ENCODE measurements at places on chromosomes 5 and 9. TPM values are rescaled to one million over a fixed set of nuclear protein-coding genes. Genes with fewer than 3 reads are reported as not detected.

- no peak for DNase-seq
These were observed 41.9 kb upstream of the UBQLN1 start for GRCh38 chr9:83749706-83750105.

- no peak for DNase-seq
These were observed 112.0 kb downstream of the VAV2 start for GRCh38 chr9:133880136-133880535.

DNA sequence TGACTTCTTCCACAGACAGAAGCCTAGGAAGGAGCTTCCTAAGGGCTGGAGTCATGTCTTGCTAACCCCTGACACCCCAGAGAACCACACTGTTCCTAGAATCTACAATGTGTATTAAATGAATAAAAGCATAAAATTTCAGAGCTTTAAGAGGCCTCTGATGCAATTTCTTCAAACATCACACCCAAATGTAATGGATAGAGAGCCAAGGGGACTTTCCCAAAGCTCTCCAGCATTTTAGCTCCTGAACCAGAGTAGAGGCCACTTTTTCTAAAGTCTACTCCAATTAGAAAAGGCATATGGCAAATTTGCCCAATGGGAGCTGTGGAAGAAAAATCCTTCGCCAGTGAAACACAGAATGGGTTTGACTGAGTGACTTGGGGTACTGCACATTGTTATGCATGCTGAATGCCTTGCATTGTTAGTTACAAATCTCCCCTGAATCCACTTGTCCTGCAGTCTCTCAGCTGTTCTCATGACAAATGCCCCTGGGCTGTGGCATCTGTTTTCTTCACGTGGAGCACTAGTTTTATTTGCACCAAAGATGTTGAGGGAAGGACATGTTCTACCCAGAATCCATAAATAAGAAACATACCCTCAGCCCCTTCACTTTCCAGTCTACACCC lies 334.0 kb downstream of the ASTN2 start:
- no peak for DNase-seq

- DNase-seq, result no peak
These were observed 28.4 kb downstream of the GZMK start for GRCh38 chr5:55052383-55052931.

DNA sequence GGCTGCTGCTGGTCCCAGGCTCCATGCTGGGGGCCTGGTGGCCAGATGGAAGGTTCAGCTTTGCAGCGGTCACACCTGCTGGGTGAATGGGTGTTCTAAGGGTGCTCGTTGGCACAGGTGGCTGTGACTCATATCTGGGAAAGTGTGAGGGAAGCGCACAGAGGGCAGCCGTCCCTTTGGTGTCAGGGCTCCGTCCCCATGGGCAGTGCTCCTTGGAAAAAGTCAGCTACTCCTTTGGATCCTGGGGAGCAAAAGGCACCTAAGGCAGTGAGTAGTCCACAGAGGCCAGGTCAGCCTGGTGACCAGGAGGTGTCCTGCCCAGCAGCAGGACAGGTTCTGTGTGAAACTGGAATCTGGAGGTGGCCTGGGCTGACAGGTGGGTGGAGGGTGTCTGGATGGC lies 18.4 kb upstream of the GBGT1 start:
- no peak for DNase-seq

DNA sequence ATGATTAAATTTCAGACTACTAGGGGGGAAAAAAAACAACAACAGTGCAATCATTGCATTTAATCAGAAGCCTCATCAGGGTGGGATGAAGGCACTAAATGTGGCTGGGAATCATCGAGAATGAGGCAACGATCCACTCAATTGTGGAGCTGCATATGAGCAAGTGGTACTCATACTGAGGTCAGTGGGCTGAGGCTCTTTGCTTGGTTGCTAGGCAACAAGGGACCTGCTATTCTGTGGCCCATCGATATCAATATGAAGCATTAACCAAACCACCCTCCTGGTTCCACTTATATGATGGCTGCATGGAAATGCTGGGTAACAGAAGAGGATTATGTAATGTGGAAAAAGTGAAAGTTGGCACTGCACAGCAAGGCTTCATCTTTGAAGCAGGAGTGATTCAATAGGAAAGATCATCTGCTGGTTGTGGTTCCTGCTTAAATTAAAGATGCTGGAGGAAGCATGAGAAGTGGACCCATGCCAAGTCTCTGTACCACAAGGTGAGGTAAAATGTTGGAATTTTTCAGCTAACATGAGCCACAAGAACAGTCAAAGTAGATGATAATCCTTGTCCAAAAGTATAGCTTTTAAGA lies 159.8 kb upstream of the HMHB1 start:
- DNase-seq, result no peak

DNA sequence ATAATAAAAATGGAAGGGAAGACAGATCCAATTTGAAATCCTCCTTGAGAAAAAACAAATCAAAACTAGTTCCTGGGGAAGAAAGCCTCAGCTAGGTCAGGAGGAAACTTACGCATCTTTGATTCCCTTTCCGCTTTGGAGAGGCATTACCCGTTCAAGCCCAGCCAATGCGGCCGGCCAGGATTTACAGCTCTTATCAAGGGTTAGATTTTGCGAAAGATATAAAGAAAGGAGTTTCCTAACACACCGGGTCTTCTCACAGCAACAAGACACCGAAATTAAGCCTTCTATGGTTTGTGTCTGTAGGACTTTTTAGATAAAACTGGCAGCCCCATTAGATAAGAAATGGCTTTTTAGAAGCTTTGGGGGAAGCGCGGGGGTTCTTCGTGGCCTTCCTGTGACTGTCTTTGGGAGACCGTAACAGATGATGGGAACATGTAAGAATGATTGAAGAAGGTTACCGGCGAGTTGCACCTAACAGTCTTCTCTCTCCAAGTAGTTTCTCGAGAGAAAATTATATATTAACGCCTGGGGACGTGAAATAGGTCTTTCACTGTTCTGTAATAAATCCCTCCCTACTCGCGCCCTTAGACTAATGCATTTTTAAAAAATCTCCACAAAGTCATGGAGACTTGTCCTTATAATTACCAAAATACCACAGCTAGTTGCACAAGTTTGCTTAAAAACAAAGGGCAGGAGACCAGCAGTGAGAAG lies 1.3 kb upstream of the ISL1 start:
- DNase-seq, result no peak

DNA sequence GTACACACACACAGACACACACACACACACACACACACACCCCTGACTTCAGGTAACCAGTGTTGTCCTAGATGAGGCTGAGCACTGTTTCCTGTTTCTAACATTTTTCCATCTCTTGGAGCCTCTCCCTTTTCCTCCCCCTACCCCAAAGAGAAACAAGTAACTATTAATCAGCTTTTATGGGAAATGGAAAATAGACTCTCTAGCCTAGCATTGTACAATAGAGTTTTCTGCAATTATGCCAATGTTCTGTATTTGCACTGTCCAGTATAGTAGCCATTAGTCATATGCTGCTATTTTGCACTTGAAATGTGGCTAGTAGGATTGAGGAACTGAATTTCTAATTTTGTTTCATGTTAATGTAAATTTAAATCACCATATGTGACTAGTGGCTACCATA lies 33.1 kb downstream of the RAB3C start:
- no peak for DNase-seq

GRCh38 chr9:20526500-20527319 lies 95.6 kb downstream of the MLLT3 start:
- no peak for DNase-seq

DNA sequence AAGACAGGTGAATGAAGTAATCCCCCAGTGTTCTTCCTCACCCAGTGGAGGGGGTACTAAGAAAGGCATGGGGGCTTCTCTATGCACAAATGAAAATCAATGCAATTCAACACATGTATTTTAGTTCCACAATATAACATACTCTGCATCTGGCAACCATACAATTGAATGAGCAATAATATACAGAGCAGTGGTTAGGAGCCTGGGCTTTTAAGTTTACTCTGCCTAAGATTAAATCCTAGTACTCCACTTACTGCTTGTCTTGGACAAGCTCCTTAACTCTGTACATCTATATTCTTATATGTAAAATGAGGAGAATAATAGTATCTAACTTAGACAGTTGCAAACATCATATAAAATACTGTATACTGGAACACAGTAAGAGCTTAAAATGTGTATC lies 195.4 kb upstream of the TRIM32 start:
- DNase-seq, result no peak

DNA sequence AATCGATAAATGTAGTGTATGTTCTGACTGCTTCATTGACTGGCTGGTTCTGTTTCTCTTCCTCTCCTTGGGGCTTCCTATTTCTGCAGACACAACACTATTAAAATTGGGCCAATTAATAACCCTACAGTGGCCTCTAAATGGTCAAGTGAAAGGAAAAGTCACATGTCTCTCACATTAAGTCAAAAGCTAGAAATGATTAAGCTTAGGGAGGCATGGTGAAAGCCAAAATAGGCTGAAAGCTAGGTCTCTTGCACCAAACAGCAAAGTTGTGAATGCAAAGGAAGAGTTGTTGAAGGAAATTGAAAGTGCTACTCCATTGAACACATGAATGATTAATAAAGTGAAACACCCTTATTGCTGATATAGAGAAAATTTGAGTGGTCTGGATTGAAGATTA lies 58.2 kb downstream of the CCNH start:
- no peak for DNase-seq

- DNase-seq, result no peak
These were observed 62.7 kb downstream of the MRPS30 start for GRCh38 chr5:44871401-44871800.

DNA sequence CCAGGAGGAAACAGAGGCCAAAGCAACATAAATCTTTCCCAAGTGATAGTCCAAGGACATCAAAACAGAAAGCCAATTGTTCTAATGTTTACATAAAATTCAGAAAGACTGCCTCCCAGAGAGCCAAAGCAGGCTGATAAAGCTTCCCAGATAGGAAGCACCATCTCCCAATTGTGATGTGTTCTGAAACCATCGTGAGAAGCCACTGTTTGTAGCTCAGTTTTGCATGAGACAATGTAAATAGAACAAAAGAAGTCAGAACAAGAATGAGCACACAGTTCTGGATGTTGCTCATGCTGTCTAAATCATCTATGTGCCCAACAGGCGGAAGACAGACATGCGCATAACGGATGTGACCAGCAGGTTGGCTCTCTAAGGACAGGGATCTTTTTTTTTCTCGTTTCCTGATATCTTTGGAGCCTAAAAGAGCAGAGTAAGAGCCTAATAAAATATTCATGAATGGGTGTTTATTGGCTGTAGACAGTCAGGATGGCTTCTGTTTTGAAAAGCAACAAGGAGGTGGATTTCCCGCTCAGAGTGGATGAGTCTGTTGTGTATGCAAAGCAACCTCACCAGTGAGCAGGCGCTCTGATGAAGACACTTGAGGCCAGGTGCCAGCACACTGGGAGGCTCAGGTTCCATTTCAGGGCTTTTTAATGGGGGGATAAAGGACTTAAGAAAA lies 113.6 kb downstream of the GNA14 start:
- DNase-seq, result no peak

GRCh38 chr5:40429258-40430100 lies 250.2 kb upstream of the PTGER4 start:
- DNase-seq, result peak; percentile 54

DNA sequence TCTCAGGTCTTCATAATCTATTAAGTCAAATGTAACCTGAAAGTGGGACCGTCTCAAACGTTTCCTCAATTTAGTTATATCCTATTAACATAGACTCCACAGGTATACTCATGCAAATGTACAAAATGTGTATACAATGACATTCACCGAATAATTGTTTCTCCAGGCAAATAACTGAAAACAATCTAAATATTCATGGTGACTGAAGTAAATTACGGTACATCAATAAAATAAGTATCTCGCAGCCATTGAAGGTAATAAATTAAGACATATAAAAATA lies 482 bp downstream of the IARS1 start:
- no peak for DNase-seq

- peak; percentile 74 for DNase-seq
These were observed 313.8 kb downstream of the ENC1 start for GRCh38 chr5:74326571-74327338.

DNA sequence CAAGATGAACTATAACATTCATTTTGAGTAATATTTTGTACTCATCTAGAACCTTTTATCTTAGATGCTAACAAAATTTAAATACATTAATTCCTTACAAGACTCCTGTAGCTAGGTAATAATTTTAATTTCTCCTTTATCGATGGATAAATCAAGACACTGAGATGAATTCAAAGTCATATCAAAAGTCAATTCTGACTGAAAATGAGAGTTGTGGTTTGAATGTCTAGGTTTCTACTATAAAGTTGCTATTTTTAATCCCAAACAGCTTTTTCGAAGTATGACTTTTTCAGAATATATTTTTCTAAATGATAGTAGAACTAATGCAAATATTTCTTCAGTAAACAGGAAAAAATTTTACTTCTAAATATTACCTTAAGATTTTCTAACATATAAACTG lies 491.7 kb upstream of the FAM174A start:
- DNase-seq, result no peak

GRCh38 chr9:107700847-107701246 lies 211.3 kb upstream of the KLF4 start:
- DNase-seq, result no peak

DNA sequence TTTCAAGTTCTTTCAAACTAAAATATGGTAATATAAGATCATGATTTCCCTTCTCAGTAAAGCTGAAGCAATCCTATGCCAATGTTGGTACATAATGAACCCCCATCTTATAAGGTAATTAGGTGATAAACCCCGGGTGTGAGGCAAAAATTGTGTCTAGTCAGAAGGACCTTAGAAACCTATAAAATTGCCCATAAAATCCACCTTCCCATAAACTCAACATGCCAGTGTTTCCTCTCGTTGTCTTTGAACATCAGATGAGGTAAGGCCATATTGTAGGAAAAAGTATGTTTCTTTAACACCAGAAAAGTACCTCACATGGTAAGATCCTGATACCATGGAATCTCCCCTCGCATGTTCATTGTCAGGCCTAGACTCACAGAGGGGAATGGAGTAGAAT lies 43.3 kb downstream of the SNCAIP start:
- DNase-seq, result no peak

GRCh38 chr5:53480416-53481158 lies at the start of gene FST:
FST (plus strand) TSS chr5:53480629; CDS start chr5:53480792, 163 bp downstream.
- no peak for DNase-seq

- peak; percentile 26 for DNase-seq
These were observed 45.4 kb downstream of the RAB14 start for GRCh38 chr9:121156263-121156731.

- no peak for DNase-seq
These were observed 30.0 kb downstream of the RBM27 start for GRCh38 chr5:146233441-146233840.

ZNF454 gene
- not detected for total RNA-seq

GBGT1 gene
- total RNA-seq, result 4.7 TPM

KCNN2 gene
- not detected for total RNA-seq

FREM1 gene
- total RNA-seq, result not detected

PCDHGB2 gene
- total RNA-seq, result not detected

LHX3 gene
- total RNA-seq, result not detected

FBXL17 gene
- total RNA-seq, result 3.5 TPM

ERAP2 gene
- 111 TPM for total RNA-seq

FAM151B gene
- 0.36 TPM for total RNA-seq

All from activated naive CD4-positive, alpha-beta T cell treated with anti-CD3 and anti-CD28 coated beads for 36 hours (primary cell).